ENCODE measurements at places on chromosomes 16 and 17.

- DNase-seq: no peak
Measured at GRCh38 chr16:85092309-85092708, 20.0 kb downstream of the CIBAR2 start.

DNA sequence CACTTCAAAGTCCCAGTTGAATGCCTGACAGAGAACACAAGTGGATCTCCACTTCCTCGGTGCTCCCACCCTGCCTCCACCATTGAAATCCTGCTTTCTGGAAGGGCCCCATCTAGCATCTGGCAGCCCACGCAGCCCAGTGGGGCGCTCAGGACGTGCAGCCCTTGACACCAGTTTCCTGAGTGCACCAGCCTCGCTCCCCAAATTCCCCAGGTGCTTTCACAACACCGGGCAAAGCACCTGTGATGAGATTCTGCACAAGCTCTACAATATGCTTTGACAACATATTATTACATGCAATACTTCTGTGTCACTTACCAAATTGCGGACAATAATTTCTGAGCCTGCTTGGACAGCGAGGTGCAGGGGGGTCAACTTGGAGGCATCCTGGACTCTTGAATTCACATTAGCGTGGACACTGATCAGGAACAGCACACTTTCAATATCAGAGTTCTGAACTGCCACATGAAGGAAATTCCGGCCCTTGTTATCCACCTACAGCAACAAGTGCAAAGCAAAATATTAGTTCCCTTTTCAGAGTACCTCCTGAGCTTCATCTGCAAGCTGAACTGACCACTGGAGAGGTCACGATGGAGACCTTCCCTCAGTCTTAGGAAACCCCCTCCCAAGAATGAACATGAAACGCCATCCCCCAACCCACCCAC is 33.9 kb downstream of the CYB5D2 start:
- no peak for DNase-seq

DNA sequence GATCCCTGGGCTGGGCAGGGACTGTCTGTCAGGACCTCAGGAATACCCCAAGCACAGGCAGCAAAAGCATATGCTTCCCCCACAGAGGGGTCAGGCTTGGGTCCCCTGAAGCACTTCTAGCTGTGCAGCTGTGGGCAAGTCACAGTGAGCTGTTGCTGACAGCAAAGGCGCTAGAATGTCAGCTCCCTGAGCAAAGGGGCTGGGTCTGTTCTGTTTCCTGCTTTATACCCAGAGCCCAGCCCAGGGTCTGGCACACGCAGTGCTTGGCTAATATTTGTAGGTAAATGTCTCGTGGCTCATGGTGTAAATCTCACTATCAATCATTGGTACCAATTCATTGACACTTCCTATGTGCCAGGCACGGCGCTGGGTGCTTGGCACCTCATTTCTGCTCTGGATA is 16.6 kb upstream of the MPRIP start:
- DNase-seq: no peak

DNA sequence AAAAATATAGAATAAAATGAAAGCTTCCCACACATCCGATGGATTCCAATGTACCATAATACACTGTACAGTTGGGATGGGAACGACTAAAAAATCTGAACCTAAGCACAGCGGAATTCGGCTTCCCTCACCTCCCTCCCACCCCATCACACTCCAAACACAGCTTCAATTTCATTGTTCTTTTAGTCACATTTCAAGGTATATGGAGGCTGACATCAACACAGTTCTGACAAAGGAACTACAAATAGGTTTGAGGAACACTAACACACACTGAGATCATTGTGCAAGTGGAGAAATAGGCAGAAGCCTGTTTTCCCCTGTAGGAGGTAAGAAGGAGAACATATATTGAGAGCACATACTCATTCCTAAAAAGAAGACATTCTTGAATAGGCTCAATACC is 85.1 kb downstream of the WDR59 start:
- no peak for DNase-seq

- no peak for DNase-seq
Measured at GRCh38 chr17:36730857-36731490, 129.6 kb downstream of the MRM1 start.

- no peak for DNase-seq
Measured at GRCh38 chr17:12537436-12537835, 128.3 kb upstream of the MYOCD start.

GRCh38 chr16:48628359-48628985 is 18.5 kb upstream of the N4BP1 start:
- no peak for DNase-seq

GRCh38 chr17:77503293-77503655 is 362.5 kb downstream of the SEC14L1 start:
- no peak for DNase-seq

- no peak for DNase-seq
Measured at GRCh38 chr16:85865-86264, 7.8 kb downstream of the MPG start.

DNA sequence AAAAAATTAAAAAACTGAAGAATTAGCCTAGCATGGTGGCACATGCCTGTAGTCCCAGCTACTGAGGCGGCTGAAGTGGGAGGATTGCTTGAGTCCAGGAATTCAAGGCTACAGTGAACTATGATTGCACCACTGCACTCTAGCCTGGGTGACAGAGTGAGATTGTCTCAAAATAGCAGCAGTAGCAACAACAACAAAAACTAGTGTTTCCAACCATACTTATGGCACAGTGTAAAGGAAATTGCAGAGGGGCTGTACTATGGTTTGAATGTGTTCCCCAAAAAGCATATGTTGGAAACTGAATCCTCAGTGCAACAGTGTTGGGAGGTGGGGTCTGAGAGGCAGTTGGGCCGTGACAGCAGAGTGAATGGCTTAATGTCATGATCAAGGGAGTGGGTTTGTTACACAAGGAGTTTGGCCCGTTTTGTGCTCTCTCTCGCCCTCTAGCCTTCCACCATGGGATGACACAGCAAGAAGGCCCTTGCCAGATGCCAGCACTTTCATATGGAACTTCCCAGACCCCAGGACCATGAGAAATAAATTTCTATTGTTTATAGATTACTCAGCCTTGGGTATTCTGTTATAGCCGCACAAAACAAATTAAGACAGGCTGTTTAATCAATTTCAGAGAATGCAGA is 70.0 kb downstream of the PGS1 start:
- no peak for DNase-seq

DNA sequence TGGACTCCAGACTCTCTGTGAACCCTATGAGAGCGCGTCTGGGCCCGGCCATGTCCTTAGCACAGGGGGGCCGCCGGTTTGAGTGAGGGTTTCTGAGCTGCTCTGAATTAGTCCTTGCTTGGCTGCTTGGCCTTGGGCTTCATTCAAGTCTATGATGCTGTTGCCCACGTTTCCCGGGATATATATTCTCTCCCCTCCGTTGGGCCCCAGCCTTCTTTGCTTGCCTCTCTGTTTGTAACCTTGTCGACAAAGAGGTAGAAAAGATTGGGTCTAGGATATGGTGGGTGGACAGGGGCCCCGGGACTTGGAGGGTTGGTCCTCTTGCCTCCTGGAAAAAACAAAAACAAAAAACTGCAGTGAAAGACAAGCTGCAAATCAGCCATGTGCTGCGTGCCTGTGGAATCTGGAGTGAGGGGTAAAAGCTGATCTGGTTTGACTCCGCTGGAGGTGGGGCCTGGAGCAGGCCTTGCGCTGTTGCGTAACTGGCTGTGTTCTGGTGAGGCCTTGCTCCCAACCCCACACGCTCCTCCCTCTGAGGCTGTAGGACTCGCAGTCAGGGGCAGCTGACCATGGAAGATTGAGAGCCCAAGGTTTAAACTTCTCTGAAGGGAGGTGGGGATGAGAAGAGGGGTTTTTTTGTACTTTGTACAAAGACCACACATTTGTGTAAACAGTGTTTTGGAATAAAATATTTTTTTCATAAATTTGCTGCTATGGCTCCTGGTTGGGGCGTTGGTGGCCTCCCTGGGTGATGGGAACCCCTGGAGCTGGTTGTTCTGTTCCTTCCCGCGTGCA is 23.1 kb downstream of the STAT5A start:
- no peak for DNase-seq

DNA sequence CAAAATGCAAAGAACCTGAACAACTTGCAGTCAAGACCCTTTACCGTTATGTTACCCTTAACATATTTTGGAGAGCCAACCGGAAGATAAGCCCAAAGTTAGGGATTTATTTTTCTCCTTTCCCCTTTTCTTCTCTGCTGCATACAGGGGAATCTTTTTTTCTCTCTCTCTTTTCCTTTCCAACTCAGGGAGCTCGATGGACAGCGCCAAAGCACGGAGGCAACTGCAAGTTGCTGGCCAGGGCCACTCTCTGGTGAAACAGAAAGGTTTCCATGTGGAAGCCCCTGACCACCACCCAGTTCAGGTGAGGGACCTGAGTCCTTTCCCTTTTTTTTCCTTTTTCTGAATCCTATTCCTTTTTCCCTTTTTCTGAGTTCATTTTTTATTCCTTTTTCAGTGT is 98.8 kb upstream of the COX10 start:
- DNase-seq: no peak

- no peak for DNase-seq
Measured at GRCh38 chr17:75927286-75927922, 13.4 kb downstream of the FBF1 start.

DNA sequence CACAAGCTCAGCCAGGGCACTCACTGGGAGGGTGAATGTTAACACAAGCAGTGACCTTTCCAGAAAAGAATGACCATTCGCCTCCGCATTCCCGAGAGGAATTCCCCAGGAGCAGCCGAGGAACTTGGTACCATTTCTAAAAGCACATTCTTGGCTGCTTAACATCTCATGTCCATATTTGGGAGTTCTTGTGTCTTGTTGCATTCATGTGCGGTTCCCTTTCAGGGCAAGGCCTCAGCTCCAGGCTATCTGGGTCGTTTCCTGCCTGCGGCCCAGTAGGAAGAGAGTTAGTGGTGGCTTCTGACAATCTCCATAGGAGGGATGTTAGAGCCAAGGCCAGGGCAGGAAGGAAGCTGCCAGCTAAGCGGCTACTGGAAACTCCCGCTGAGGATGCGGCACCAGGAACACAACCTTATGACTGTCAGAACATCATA is 27.8 kb upstream of the MEAK7 start:
- no peak for DNase-seq

GRCh38 chr16:59339871-59340270 is 605.8 kb upstream of the GOT2 start:
- no peak for DNase-seq

GRCh38 chr16:25198021-25198420 is 18.7 kb upstream of the AQP8 start:
- DNase-seq: no peak

GRCh38 chr16:49859125-49859811 is 3.4 kb upstream of the ZNF423 start:
- no peak for DNase-seq

DNA sequence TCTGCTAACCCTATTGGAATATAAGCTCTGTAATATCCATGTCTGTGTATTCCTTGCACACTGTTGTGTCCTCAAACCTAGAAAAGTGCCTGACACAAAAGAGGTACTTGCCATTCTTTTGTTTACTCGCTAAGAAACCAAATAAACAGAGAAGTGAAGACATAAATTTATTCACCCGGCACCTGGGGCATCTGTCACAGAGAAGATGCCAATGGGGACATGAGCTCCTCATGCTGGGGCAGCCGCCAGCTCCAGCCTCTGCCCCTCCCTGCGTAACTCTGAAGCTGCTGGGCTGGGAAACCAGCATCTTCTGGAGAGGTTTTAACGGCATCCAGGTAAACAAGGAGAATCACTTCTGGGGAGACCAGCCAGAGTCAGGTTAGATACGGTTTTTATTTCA is 15.1 kb upstream of the CDRT4 start:
- DNase-seq: no peak

- DNase-seq: no peak
Measured at GRCh38 chr16:76634847-76635697, 357.9 kb downstream of the CNTNAP4 start.

- no peak for DNase-seq
Measured at GRCh38 chr16:89138513-89138795, 33.1 kb upstream of the CDH15 start.

GRCh38 chr17:31609996-31610910 is 218.8 kb downstream of the RAB11FIP4 start:
- no peak for DNase-seq

- DNase-seq: no peak
Measured at GRCh38 chr16:74275031-74275636, 21.5 kb upstream of the PSMD7 start.

DNA sequence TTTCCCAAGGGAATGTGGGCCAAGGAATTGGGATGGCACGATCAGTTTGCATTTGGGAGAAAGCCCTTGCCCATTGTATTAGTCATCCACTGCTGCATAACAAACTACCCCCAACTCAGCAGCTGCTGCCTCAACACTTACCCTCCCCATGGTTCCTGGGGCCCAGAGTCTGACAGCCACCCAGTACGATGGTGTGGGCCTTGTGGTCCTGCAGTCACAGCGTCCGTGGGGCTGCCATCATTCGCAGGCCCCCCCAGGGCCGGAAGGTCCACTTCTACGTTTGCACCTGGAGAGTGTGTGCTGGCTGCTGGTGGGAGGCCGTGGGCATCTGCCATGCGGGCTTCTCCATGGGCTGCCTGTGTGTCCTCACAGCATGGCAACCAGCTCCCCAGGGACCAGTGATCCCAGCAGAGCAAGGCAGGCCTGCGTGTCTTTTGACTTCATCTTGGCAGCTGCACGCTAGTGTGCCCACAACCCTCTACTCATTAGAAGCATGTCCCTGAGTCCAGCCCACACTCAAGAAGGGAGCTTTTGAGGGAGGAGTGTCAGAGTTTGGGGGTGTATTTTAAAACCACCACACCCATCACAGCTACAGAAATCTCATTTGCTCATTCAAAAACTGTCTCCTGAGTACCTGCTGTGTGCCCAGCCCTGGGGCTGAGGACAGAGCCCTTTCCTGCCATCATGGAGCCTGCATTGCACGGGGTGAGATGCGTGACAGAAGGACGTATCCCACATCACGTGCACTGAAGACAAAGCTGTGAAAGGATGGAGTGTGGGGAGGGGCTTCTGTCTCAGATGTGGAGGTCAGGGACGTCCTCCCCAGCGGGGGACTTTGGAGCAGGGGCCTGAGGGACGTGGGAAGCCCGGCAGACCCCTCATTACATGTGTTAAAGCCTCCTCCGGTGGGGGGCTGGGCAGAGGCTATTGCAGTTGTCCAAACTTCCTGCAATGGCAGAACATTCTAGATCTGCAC is 185.0 kb upstream of the ZNF469 start:
- DNase-seq: no peak

All from T-helper 17 cell (primary cell).